Bronchus fibroblast of lung (primary cell): ENCODE measurements at places on chromosomes 1 and 21. TPM values are rescaled to one million over a fixed set of nuclear protein-coding genes. Genes with fewer than 3 reads are reported as not detected.

ZNF683 gene
- not detected in 2 replicates for total RNA-seq

GRIK1 gene
- not detected in 2 replicates for total RNA-seq

CTSE gene
- total RNA-seq, result not detected in 2 replicates

PERM1 gene
- total RNA-seq, result not detected in 2 replicates

COL6A2 gene
- 691 and 720 TPM in 2 replicates for total RNA-seq

POU3F1 gene
- not detected in 2 replicates for total RNA-seq

TMIGD3 gene
- total RNA-seq, result 0.34 TPM in 1 of 2 replicates, not detected in the other

LIPI gene
- not detected in 2 replicates for total RNA-seq

FMOD gene
- 2.2 TPM in 2 replicates for total RNA-seq

MLLT11 gene
- total RNA-seq, result 5.8 and 6.4 TPM in 2 replicates

AADACL4 gene
- not detected in 2 replicates for total RNA-seq

LAMC2 gene
- 1.8 and 2.2 TPM in 2 replicates for total RNA-seq

ELF3 gene
- total RNA-seq, result under 0.01 and 0.17 TPM in 2 replicates

NTRK1 gene
- not detected in 2 replicates for total RNA-seq

HLCS gene
- 18.4 and 22.2 TPM in 2 replicates for total RNA-seq

FTCD gene
- not detected in 2 replicates for total RNA-seq

RGS8 gene
- total RNA-seq, result not detected in 2 replicates

CHI3L1 gene
- total RNA-seq, result 0.50 and 0.59 TPM in 2 replicates

SMCP gene
- total RNA-seq, result not detected in 2 replicates

CHIA gene
- total RNA-seq, result not detected in 2 replicates

S100A7A gene
- total RNA-seq, result not detected in 2 replicates

RAP1GAP gene
- total RNA-seq, result not detected in 2 replicates

PTPN7 gene
- not detected in 2 replicates for total RNA-seq

CELA3A gene
- total RNA-seq, result not detected in 2 replicates

IL19 gene
- total RNA-seq, result not detected in 2 replicates

TRABD2B gene
- not detected in 2 replicates for total RNA-seq

CYP4X1 gene
- under 0.01 TPM in 1 of 2 replicates, not detected in the other for total RNA-seq

SOX13 gene
- total RNA-seq, result 5.6 and 7.1 TPM in 2 replicates

SYDE2 gene
- total RNA-seq, result 1.8 and 1.9 TPM in 2 replicates

HOOK1 gene
- not detected in 2 replicates for total RNA-seq
